Pulmonary artery endothelial cell (primary cell): ENCODE measurements at places on chromosomes 6 and 20. TPM values are rescaled to one million over a fixed set of nuclear protein-coding genes. Genes with fewer than 3 reads are reported as not detected.

Gene ZSCAN16
- total RNA-seq: 13.0 and 13.8 TPM in 2 replicates

Gene PLEKHG1
- total RNA-seq: 38.9 and 50.0 TPM in 2 replicates

Gene ARMC12
- total RNA-seq: 0.11 and 0.40 TPM in 2 replicates

Gene ERVFRD-1
- 0.04 TPM in 1 of 2 replicates, not detected in the other for total RNA-seq

Gene ROS1
- total RNA-seq: not detected in 2 replicates

Gene MATN4
- not detected in 2 replicates for total RNA-seq

Gene TINAG
- not detected in 2 replicates for total RNA-seq

Gene DPPA5
- not detected in 2 replicates for total RNA-seq

Gene MUC21
- not detected in 2 replicates for total RNA-seq

Gene ANGPT4
- not detected in 2 replicates for total RNA-seq

Gene HFE
- total RNA-seq: 3.3 and 9.6 TPM in 2 replicates

Gene SLC32A1
- not detected in 2 replicates for total RNA-seq

Gene SMIM13
- 12.8 and 17.4 TPM in 2 replicates for total RNA-seq

Gene GGT7
- total RNA-seq: 1.8 and 2.3 TPM in 2 replicates

Gene ACOT8
- total RNA-seq: 23.7 and 31.7 TPM in 2 replicates

Gene COL21A1
- total RNA-seq: 0.13 and 1.4 TPM in 2 replicates

Gene ZNF334
- under 0.01 and 1.3 TPM in 2 replicates for total RNA-seq

Gene BPIFB4
- not detected in 2 replicates for total RNA-seq

Gene TSPO2
- total RNA-seq: not detected in 2 replicates

Gene PTPRK
- 61.3 and 67.1 TPM in 2 replicates for total RNA-seq

Gene ADIG
- total RNA-seq: not detected in 2 replicates

Gene ZBP1
- not detected in 2 replicates for total RNA-seq

Gene RFX6
- total RNA-seq: not detected in 2 replicates

Gene WFDC6
- total RNA-seq: not detected in 2 replicates

Gene FKBP1C
- 0.40 and 1.8 TPM in 2 replicates for total RNA-seq

Gene SPDEF
- 0.11 TPM in 1 of 2 replicates, not detected in the other for total RNA-seq

Gene XKR7
- total RNA-seq: not detected in 2 replicates

Gene PDE10A
- 7.1 and 9.8 TPM in 2 replicates for total RNA-seq

Gene CALHM6
- 0.32 and 0.40 TPM in 2 replicates for total RNA-seq

Gene B3GAT2
- total RNA-seq: under 0.01 TPM in 1 of 2 replicates, not detected in the other

Gene PPIL1
- 35.1 and 44.8 TPM in 2 replicates for total RNA-seq

Gene GSTA1
- total RNA-seq: not detected in 2 replicates

Gene REM1
- total RNA-seq: 0.32 TPM in 1 of 2 replicates, not detected in the other

Gene COL9A3
- total RNA-seq: 0.04 and 0.20 TPM in 2 replicates

Gene SGK1
- 242 and 273 TPM in 2 replicates for total RNA-seq

Gene KCNQ5
- 0.21 TPM in 1 of 2 replicates, not detected in the other for total RNA-seq

Gene MUC22
- total RNA-seq: not detected in 2 replicates
